Nephron progenitor cell (in vitro differentiated cells): ENCODE measurements at places on chromosomes 1 and 21.

DNA sequence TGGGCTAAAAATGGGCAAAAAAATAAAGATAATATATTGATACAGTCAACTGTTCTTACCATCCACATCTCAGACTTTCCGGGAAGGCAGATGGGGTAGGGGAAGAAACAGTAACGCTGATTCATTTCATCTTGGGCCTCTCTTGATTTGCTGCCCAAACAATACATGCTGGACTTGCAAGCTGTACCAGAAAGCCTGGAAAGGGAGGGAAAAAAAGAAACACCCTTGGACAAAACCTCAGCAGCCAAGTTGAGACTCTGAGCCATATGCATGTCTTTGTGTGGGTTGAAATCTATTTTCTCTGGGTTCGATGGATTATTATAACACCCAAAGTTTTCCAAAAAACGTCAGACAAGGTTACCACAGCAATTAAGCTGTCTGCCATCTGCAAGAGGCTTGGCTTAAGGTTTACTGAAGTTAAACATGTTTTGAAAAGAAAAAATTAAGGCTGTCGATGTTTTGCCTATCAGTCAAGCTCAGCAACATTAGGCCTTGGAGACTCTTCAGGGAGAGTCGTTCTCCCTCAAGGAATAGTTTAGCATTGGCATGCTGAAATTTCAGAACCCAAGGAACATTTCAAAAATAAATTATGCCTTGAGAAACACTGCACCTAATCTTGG lies 71.2 kb downstream of the PSMG1 start:
- no peak for DNase-seq

- DNase-seq: no peak
Measured at GRCh38 chr21:44018813-44019567, 6.9 kb downstream of the TRAPPC10 start.

GRCh38 chr1:29505532-29506220 lies 269.4 kb downstream of the PTPRU start:
- DNase-seq: no peak

DNA sequence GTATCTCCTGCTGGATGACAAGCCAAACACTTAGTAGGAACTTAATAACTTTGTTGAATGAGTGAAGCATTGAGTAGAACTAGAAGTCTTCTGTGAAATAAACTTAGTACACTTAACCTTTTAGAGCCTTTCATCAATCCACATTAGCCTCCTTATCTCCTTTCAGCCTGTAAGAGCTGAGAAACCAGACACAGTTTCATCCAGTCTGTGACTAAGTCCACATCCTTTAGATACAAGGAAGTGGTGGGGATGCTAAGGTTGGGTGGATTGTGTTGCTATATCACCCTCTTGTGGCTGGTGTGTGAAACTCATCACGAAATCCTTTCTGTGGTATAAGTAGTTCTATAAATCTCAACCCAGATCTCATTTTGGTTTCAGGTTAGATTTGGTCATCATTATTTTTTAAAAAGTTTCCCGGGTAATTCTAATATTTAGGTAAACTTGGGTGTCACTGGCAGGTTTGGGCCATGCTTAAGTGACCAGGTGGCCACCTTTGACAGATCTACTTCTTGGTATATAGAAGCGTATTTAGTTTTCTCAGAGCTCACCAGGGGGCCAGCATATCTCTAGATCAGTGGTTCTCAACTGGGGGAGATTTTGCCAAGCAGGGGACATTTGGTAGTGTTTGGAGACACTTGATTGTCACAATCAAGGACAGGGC lies 27.8 kb upstream of the CD84 start:
- DNase-seq: peak; percentile 32

DNA sequence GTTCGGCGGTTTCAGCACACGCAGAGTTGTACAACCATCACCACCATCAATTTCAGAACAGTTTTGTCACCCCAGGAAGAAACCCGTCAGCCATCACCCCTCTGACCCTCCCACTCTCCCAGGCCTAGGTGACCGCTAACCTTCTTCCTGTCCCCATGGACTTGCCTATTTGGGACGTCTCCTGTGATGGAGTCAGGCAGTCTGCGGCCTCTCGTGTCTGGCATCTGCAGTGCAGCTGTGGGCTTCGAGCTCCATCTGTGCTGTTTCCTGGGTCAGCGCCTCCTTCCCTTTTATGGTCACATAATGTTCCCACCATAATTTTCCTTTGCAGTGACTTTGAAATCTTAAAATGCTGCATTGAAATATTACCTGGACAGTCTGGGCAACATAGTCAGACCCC lies 24.4 kb downstream of the SLC45A1 start:
- no peak for DNase-seq

DNA sequence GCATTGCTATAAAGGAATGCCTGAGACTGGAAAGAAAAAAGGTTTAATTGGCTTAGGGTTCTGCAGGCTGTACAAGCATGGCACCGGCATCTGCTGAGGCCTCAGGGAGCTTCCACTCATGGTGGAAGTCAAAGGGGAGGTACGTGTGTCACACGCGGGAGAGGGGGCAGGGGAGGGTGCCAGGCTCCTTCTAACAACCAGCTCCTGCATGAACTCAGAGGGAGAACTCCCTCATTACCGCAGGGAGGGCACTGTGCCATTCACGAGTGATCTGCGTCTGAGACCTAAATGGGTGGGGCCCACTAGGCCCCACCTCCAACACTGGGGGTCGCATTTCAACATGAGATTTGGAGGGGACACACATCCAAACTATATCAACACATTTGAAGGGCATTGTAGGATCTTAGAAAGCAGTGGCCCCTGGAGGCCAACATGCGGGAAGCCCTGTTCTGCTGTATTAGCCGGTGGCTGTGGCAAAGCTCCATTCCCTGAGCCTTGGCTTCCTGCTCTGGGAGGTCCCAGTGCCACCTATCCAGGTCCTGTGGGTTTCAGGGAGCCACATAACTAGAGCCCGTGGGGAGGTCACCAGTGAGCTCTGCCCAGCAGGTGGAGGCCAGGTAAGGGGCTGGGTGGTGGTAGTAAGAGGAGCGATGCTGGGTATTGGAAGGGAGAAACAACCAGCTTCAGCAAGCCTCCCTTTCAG lies 10.0 kb downstream of the WNT3A start:
- no peak for DNase-seq

DNA sequence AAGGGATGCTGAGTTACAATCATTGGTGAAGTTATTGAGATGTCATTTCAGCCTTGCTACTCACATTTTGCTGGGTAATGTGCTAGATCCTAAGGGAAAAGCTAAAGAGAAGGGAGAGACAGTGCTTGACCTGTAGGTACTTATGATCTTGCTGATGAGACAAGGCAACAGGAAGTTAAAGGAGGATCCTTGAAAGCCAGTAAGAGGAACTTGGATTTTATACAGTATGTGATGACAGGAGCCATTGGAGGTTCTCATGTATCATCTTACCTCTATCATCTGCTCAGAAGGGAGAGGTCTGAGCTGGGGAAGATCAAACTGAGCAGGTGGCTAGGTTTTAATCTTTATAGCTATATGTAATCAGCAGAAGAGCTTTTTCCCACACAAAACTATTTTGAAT lies 6.3 kb downstream of the APOBEC4 start:
- DNase-seq: no peak

GRCh38 chr1:206787891-206788290 lies 15.6 kb upstream of the IL10 start:
- no peak for DNase-seq

- peak; percentile 30 for DNase-seq
Measured at GRCh38 chr1:5647234-5647633, 345.0 kb downstream of the NPHP4 start.

DNA sequence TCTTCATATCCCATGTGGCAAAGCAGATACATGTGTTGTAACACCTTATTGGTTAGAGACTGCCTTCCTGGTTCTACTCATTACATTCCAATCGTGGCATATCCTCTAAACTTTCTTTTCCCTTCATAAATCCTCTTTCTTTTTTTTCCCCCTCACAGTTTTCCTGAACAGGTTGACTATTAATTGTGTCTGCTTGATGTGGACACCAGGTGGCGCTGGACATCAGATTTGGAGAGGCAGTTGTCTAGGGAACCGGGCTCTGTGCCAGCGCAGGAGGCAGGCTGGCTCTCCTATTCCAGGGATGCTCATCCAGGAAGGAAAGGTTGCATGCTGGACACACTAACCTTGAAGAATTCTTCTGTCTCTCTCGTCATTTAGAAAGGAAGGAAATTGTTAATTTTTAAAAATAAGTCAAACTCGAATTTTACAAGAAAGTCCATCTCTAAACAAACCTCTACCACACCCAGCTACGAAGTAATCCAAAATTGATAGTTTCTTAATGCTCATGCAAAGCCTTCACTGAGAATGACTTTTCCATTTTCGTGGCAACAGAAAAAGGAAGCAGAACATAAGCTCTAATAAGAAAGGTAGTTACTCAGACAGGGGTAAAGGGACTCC lies 59.4 kb upstream of the ASB17 start:
- DNase-seq: peak; percentile 88

GRCh38 chr1:15178571-15179484 lies 25.3 kb downstream of the TMEM51 start:
- no peak for DNase-seq

GRCh38 chr21:44262338-44263056 lies 800 bp upstream of the DNMT3L start:
- no peak for DNase-seq

DNA sequence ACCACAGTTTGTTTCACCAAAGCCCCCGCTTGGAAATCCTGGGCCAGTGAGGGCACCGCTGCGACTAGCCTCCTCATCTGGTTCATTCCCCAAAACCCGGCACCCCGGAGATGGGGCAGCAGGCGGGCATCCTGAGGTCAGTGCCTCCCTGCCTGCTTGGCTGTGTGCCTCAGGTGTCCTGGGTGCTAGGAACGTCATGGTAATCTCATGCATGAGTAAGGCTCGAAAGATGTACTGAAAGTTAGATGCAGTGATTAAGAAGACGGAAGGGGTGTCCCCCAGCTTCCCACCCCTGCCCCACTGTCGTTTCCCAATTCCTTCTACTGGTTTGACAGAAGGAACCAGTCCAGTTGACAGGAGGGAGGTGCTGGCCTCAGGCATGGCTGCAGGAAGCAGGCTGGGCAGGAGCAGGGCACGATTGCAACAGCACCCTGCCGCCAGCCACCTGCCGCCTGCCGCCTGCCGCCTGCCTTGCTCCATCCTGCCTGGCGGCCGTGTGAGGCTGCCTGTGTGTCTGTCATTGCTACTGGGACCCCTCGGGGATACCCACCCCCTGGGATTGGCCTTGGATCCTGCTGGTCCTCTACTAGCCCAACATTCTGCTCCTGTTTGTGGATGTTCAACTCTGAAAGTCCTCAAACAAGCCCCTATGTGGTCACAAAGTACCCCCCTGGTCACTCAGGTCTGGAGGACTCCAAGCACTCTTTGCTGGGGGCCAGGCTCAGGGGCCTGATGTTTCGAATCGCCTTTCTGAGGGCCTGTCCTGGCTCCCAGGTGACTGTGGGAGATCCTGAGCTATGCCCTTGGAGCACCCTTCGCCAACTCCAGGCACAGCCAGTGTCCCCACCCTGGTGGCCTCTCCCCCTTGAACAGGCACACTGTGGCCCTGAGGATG lies 73.0 kb upstream of the IFFO2 start:
- DNase-seq: no peak

- peak; percentile 7 for DNase-seq
Measured at GRCh38 chr1:147273409-147274336, 31.2 kb downstream of the CHD1L start.

DNA sequence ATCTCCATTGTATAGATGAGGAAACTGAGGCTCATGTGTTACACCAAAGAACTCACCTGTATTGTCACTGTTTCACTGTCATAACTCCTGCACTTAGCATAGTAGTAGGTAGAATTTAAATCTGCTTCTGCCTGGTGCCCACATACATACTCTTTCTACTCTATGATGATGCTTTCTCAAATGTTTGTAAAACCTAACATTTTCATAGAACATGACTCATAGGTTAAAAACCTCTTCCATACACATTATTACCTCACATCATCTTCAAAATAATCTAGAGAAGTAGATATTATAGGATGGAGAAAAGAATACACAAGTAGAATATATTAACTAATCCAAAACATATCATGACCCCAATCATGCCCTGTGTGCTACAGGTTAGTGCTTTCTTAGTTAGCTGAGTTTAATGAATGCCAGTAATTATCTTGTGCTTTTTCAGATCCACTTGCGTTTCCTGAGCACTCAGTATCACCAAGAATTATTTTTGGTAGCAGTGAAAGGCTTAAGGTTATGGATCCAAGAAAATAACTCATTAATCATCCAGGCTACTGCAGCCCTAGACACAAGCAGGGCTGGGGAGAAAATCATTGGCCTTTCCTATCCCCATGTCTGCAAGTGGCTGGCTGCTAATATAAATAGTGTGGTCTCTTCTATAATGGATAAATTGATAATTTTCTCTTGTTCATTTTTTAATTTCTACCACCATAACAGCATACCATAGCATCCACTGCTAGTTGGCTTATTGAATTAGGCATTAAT lies 156.9 kb downstream of the LRRC40 start:
- no peak for DNase-seq

DNA sequence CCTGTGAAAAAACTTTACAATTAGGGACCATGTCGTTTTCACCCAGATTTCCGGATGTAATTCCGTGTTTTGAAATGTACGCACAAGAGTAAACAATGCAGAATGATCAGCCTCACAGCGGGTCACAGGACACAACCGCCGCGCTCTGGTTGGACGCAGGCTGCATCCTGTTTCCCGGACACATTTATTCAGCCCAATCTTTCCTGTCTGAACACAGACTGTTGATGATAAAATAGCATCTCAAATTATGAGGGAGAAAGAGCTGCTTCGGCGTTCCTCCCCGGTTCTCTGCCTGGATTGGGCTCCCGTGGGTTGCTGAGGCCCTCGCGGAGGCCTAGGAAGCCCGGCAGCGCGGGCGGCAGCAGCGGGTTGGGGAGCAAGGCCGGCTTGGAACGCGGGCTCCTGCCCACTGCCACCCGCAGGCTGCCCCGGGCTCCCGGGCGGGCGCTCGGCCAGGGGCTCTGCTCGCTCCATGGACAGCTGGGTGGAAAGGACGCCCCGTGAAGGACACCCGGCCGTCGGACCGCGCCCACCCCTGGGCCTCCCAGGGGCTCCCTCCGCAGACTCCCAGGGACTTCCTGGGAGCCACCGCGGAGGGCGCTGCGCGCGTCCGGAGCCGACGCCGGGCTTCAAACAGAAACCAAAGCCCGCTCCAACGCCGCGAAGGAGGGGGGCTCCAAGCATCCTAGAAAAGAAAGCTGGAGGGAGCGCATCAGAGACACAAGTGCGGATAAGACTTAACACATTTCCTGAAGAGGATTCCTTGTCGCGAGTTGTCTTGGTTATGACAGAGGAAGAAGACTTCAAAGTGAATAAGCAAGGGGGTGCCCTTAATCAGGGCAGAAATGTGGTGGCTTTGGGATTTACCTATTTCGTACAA lies 122.3 kb downstream of the ESRRG start:
- DNase-seq: peak; percentile 74

- no peak for DNase-seq
Measured at GRCh38 chr1:248851390-248851789, 7.5 kb downstream of the ZNF692 start.

GRCh38 chr1:209105701-209106100 lies 477.8 kb upstream of the CAMK1G start:
- no peak for DNase-seq

GRCh38 chr1:5742801-5743200 lies 249.4 kb downstream of the NPHP4 start:
- DNase-seq: no peak

- DNase-seq: no peak
Measured at GRCh38 chr1:166789286-166789685, 50.0 kb upstream of the POGK start.

GRCh38 chr1:82401116-82401515 lies 600.4 kb downstream of the ADGRL2 start:
- DNase-seq: no peak

GRCh38 chr1:225830841-225831240 lies 20.9 kb downstream of the EPHX1 start:
- no peak for DNase-seq
